ENCODE measurements at places on chromosomes 3 and 15. TPM values are rescaled to one million over a fixed set of nuclear protein-coding genes. Genes with fewer than 3 reads are reported as not detected.

Gene VGLL3
- total RNA-seq: 17.5 TPM

Gene ANKUB1
- total RNA-seq: not detected

DNA sequence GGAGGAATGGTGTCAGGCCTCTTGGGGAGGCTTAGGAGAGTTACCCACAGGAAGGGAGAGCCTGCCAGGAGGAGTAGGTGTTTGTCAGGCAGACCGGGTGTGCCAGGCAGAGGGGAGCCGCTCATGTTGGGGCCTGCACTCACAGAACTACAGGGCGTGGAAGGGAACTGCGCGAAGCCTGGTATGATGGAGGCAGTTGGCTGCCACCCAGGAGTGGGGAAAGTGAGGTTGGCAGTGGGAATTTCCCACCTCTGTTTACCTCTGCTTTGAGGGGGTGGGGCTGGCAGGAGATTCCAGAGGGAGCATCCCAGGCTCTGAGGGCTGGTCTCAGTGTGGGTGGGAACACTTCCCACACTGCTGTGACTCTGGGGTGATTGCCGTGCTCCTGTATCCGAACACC, 99.9 kb downstream of the SLCO3A1 start:
- no peaks in the 10 kb centered on the region for H3K36me3 ChIP-seq
- H3K27me3 ChIP-seq: no peaks in the 10 kb centered on the region
- no peak overlapping the region for H3K4me3 ChIP-seq
- peaks cover 15% of the 10 kb centered on the region for H3K4me1 ChIP-seq

GRCh38 chr3:126021702-126022101, 52.7 kb downstream of the ROPN1B start:
- no peak for DNase-seq
- H3K27ac ChIP-seq: no peak overlapping the region
- H3K4me3 ChIP-seq: no peak overlapping the region
- no peaks in the 10 kb centered on the region for H3K4me1 ChIP-seq
- no peaks in the 10 kb centered on the region for H3K27me3 ChIP-seq

DNA sequence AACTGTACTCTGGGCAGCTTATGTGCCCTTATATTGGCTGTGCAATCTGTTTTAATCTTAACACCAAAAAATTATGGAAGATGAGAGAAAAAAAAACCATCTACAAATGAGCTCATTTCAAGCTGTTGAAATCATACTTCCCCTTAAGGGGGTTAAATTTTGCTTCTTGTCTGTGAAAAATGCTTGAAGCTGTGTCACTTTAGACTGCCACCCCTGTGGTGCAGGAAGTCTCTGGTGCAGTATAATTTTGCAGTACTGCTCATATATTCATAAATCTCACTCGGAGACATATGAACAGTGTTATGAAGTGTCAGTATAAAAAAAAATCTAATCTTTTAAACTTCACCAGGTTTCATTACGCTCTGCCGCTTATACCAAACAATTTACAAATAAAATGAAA, 30.4 kb upstream of the FEZF2 start:
- no peaks in the 10 kb centered on the region for H3K27me3 ChIP-seq
- H3K4me1 ChIP-seq: no peaks in the 10 kb centered on the region
- no peak overlapping the region for H3K27ac ChIP-seq
- DNase-seq: no peak
- no peak overlapping the region for H3K4me3 ChIP-seq

- no peak overlapping the region for H3K27ac ChIP-seq
- DNase-seq: no peak
- H3K27me3 ChIP-seq: no peaks in the 10 kb centered on the region
These were observed 24.0 kb upstream of the ACP3 start for GRCh38 chr3:132293251-132293650.

DNA sequence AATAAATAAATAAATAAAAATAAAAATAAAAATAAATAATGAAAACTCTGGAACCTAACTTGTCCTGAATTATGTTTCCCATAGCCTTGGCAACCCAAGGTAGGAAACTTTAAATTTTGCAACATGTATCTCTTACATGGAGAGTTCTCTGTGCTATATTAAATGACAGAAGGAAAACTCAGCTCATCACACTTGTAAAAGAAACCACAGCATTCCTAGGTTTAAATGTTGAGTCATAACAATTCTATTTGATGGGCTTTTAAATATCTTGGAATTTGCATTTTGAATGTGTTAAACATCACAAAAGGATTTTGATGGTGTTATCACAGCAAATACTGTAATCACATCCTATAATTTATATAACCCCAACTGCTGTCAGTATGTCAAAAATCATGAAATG, 144.2 kb downstream of the LRTM1 start:
- no peak overlapping the region for H3K27ac ChIP-seq
- no peak overlapping the region for H3K4me3 ChIP-seq
- H3K4me1 ChIP-seq: no peaks in the 10 kb centered on the region
- no peaks in the 10 kb centered on the region for H3K27me3 ChIP-seq
- DNase-seq: no peak
- no peaks in the 10 kb centered on the region for H3K36me3 ChIP-seq

DNA sequence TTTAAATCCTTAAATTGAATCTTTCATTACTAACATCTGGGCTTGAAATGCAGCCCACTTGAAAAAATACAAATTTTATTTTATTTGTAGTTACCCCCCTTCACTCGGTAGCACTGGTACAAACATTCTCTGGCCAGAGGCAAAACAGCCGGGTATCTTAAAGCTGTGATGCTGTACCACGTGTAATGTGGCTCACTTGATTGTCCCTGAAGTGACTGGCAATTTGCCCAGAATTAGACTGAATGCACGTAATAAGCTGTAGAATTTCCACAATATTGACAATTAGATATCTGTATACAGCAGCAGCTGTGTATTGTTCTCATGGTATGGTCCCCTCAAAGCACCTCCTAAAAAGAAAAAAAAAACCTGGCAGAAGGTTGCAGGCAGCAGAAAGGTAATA, 192.8 kb upstream of the TBC1D5 start:
- DNase-seq: peak; percentile 76
- no peak overlapping the region for H3K4me3 ChIP-seq
- no peaks in the 10 kb centered on the region for H3K4me1 ChIP-seq
- no peaks in the 10 kb centered on the region for H3K36me3 ChIP-seq
- H3K27ac ChIP-seq: no peak overlapping the region

DNA sequence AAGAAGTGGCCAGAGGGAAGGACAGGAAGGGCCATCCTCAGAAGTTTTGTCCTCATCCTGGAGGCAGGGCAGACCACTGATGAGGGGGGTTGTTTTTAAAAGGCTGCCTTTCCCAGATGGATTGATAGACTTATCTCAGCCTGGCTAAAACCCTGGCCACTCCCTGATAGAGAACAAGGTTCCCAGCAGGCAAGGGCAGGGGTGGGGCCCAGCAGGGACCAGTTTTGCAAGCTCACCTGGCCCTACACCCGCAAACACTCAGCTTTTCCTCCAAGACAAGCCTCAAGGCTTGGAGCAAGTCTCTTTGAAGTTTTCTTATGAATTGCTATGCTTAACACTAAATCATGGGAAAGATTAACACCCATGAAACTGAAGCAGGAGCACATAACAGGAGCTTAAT, 9.1 kb downstream of the LIPC start:
- peak; percentile 87 for DNase-seq
- peaks cover 16% of the 10 kb centered on the region for H3K4me1 ChIP-seq
- H3K27me3 ChIP-seq: no peaks in the 10 kb centered on the region
- peak overlapping the region; percentile 91 for H3K27ac ChIP-seq
- H3K4me3 ChIP-seq: no peak overlapping the region
- H3K36me3 ChIP-seq: no peaks in the 10 kb centered on the region

- peaks cover 39% of the 10 kb centered on the region for H3K4me1 ChIP-seq
- no peak for DNase-seq
- peaks cover 6% of the 10 kb centered on the region for H3K27me3 ChIP-seq
- H3K4me3 ChIP-seq: no peak overlapping the region
These were observed 389.9 kb upstream of the PROK2 start for GRCh38 chr3:72174890-72175289.
